ENCODE measurements at places on chromosomes 3 and 15.

- DNase-seq, result no peak
These were observed 235.3 kb downstream of the ARRDC4 start for GRCh38 chr15:98195796-98196195.

DNA sequence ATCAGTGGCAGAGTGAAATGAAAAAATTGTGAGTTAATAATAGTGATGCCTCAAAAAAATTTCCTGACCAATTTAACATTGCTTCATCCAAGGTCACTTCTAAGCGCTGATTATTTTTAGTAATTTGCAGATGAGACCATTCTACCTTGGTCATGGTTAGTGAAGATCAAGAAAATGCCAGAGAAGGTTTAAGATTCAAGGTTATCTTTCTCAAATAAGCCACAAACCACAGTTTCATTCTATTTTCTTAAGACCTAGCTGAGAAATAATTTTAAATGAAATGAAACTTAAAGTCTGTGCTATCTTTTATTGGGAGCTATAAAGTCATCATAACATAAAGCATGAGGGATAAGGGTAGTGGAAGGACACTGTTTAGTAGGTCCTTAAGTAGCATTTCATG is 353.9 kb upstream of the NAALADL2 start:
- no peak for DNase-seq

DNA sequence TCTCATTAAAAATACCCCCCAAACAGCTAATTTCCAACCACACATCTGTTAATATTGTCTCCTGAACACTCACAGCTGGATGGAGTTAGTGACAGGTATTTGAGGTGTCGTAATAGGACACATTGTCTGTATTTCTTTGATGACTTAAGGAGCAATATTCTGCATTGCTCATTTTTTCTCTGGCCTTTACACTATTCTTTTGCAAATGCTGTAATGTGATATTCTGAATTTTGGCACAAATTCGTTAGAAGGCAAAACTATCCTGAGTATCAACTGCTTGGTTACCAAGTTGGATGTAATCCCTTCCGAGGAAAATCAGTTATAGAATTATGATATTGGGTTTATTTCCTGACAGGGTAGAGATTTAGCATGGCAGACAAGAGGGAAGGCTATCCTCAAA is 1030.2 kb downstream of the MCTP2 start:
- no peak for DNase-seq

- DNase-seq, result no peak
These were observed 30.4 kb downstream of the RASGRF1 start for GRCh38 chr15:79060175-79060574.

GRCh38 chr3:140468407-140468806 is 209.5 kb upstream of the TRIM42 start:
- DNase-seq, result no peak
